ENCODE measurements at places on chromosomes 1 and 21.

GRCh38 chr1:224623310-224623714 is 7.2 kb downstream of the CNIH3 start:
- DNase-seq = peak; percentile 83

GRCh38 chr1:231839999-231840398 is 213.4 kb downstream of the DISC1 start:
- DNase-seq = peak; percentile 22

DNA sequence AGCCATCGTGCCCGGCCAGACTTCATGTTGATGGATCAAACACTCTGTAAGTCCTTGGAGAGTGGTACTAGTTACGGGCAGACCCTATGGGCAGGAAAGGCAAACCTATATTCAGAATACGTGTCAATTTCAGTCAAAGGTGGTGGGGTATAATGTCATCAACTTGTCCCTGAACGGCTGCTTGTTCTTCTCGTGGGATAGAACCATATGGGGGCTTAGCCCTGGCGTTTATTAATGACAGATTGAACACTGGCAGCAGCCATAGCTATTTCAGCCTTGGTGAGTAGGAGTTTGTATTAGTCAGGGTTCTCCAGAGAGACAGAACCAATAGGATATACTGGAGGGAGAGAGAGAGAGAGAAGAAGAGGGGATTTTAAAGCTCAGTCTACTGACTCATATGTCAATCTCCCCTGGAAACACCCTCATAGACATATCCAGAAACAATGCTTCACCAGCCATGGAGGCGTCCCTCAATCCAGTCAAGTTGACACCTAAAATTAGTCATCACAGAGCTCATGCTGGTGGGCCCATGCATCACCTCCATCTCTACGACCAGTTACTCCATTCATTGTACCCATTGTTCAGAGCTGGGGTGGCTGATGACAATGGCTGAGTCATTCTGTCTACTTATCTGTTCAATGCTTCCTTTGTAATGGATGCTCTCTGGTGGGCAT is 16.1 kb upstream of the AQP10 start:
- peak; percentile 94 for DNase-seq

DNA sequence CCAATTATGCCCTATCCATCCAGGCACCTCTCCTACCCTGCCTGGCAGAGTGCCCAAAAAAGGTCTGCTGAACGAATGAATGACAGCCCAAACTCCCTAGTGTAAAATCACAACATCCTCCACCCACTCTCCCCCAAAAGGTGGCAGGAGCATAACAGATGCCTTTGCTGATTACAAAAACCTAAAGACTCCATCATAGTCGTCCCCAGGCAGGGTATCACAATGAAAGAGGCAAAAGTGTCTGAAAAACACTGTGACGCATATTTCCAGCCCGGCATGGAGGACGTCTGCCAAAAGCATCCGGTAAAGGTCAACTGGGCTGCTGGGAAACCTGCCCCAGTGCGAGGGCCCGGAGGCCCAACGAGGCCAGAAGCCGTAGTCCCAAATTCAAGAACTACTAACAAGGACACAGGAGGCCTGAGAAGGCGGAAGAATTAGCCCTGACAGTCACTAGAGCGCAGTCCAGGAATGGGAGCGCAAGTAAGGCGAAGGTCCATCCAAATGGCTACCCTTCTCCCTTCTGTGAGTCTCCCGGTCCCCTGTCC is 576 bp downstream of the SMIM12 start:
- no peak for DNase-seq

GRCh38 chr1:89883030-89883379 is 62.2 kb downstream of the LRRC8D start:
- DNase-seq = no peak

DNA sequence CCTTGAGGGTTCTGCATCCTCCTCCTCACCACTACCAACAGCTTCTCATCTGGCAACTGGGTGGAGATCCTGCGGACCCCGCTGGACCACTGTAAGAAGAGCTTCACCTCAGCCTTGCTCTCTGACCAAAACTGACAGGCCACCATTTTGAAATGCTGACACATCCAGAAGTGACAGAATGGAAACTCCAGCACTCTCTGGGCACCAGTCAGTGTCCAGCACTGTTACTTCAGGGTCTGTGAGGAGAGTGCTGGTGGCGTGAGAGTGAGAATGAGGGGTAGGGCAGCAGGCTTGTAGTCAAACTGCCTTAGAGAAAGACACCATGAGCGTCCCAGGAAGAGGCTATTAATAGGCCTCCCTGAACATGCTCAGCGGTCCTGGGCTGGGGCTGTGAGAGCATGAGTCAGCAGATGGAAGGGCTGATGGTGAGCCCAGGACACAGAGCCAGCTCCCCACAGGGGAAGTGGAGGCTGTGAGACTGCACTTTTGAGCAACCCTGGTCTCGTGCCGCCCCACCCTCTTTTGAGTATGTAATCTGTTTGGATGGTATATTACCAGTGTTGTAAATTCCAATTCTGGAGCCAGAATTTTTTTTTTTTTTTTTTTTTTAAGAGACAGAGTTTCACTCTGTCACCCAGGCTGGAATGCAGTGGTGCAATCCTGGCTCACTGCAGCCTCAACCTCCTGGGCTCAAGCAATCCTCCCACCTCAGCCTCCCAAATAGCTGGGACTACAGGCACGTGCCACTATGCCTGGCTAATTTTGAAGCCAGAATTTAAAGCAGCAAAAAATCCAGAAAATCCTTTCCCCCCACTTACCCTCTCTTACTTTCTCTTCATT is 34.4 kb upstream of the SLC30A1 start:
- DNase-seq = peak; percentile 84

DNA sequence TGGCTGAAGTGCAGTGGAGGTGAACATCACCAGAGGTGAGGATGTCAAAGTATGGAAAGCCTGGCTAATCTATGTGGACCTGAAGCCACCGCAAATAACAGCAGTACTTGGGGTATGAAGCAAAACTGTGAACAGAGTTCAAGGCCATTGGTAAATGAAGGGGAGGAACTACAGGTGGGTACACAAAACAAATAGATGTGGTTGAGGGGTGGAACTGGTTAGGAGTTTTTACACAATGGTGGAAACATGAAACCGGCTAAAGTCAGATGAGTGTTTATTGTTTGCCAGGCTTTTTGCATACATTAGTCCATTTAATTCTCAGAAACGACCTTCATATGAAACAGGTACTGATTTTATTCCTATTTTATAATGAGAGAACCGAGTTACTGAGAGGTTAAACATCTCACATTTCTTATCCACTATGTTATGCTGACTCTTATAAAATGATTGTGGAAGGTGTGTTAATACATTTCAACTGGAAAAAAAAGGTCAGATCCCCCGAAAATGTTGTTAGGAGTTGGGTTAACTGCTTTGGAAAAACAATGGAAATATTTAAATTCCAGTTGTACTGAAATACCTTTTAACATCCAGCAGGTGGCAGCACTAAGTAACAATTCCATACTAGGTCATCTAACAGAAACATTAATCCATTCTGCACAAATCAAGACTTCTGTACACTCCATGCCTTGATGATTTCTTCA is 44.3 kb upstream of the GTF2B start:
- DNase-seq = peak; percentile 63

- DNase-seq = no peak
These were observed at the start of gene FMN2 for GRCh38 chr1:240091614-240092300. Gene FMN2, plus strand, starts transcription at chr1:240091883. Its CDS starts 227 bp downstream, at chr1:240092110.

DNA sequence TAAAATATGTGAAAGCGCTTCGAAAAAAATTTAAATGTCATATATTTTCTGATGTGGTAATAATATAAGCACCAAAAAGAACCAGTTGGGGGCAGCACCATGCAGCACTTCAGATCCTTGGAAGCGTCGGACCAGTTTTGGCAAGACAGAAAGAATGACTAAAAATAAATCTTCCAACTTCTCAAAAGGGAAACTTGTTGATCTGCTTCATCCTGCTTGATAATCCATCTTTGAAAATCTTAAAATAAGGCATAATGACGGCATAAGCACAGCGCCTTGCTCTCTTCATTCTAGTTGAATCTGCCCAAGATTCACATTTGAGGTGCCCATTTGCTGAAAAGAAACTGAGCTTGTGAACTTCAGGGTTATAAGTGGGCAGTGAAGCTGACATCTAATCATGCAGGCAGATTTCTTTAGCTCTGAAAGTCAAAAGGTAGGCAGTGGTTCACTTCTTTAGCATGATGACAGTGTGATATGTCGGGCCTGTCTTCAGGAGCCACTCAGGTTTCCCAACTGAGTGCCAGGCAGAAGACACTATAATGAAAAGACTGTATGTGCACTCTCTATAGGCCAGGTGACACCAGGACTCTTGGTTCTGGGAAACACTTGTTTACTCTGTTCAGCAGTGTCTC is 19.8 kb upstream of the MUTYH start:
- DNase-seq = peak; percentile 18

DNA sequence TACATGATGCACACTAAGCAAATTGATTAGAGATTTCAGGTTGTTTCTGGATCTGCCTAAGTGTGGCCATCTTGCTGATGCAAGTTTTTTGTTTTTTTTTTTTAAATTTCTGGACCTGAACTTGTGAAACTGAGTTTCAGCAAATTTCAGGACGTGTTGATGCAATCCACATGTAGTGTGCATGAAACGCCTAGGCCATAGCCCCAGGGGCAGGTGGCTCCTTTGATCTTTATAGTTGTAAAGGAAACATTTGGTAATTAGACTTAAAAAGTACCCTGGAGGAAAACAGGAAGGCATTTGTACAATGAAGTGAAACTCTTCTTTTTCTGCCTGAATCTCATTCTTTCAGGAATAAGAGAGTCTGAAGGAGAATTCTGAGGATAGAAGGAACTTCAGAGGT is 162.2 kb upstream of the LHX8 start:
- DNase-seq = no peak

DNA sequence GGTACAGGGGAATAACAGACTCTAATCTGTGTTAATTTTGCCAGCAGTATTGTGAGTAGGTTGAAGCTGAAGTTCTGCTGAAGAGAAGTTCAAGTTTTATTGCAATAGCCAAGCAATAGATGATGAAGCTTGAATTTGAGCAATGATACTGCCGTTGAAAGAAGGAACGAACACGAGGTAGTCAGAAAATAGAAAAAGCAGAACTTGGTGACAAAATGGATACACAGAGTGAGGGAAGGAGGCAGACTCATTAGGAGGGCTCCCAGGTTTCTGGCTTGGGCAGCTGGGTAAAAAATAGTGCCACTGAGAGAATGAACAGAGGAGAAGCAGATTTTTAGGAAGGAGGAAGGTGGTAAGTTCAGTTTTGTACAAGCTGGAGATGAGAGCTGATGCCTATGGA is 22.3 kb upstream of the AGO1 start:
- no peak for DNase-seq

GRCh38 chr21:17536381-17536780 is 23.5 kb downstream of the CXADR start:
- DNase-seq = no peak

Data from RCC 7860 (cell line).